ENCODE measurements at places on chromosomes 11 and 22.

DNA sequence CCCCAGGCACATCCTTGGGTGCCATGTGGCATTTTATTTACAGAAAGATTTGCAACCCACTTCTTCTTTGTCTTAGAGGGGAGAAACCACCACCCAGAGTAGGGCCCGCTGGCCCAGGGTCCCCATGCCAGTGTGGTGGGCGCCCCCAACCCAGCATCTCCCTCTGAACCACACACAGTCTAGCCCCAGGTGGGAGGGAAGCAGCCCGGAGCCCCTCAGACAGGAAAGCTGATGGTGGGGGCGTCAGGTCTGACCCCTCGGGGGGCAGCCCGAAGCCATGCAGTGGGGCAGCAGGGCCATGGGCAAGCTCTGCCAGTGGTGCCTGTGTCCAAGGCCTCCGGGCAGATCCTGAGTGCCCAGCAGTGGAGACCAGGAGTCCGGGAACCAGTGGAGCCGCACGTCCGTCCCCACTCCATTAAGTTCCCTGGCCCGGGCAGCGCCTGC is 11.7 kb downstream of the TRPM5 start:
- no peak for DNase-seq

- DNase-seq, result no peak
These were observed 72.4 kb downstream of the MPPED1 start for GRCh38 chr22:43484227-43484626.

GRCh38 chr22:49063545-49063890 is 764.2 kb downstream of the BRD1 start:
- no peak for DNase-seq

- DNase-seq, result no peak
These were observed 83.1 kb downstream of the PARVA start for GRCh38 chr11:12460466-12460865.
